ENCODE measurements at places on chromosomes 2 and 18.
A peak's percentile ranks its signal among the peaks of the same experiment; 100 is the strongest.

- no peak for DNase-seq
Measured at GRCh38 chr2:101638181-101638711, 59.3 kb upstream of the MAP4K4 start.

DNA sequence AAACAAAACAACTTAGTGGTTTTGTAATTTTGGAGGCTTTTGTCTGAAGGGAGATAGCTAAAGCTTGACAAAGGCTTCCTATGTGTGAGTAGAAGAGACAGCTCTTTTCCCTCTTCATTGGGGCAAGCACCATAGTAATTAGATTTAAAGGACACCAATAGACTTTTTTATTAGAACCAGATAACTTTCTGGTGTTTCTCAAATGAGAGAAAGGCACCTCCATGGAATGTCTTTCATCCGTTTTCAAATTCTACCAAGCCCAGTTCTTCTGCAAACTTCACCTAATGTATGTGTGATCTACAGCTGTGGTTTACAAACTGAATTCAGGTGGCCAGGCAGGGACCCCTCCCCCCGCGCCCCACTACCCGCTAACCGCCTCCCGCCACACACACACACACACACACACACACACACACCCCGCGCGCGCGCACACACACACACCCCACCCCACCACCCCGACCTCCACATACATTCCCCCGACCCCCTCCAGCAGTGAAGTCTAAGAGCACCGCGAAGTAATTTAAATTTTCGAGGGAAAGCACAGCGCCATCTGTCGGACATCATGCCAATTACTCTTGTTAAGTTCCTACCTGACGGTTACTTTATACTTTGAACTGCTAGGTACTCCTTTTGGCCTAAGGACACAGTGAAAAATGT is 31.6 kb upstream of the PPP1R1C start:
- peak; percentile 66 for DNase-seq

GRCh38 chr18:70037431-70038061 is 89.9 kb upstream of the CD226 start:
- no peak for DNase-seq

DNA sequence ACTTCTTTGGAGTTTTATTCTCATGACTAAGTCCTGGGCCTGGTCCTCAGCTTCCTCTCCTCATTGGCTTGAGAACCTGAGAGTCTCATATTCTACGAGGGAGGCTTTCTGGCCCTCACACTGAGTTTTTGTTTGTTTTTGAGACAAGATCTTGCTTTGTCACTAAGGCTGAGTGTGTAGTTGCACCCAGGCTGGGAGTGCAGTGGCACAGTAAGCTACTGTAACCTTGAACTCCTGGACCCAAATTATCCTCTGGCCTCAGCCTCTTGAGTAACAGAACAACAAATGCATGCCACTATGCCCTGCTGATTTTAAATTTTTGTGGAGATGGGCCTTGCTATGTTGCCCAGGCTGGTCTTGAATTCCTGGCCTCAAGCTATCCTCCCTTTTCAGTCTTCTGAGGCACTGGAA is 22.6 kb downstream of the PRKRA start:
- no peak for DNase-seq

- DNase-seq = no peak
Measured at GRCh38 chr18:2391470-2391869, 179.8 kb downstream of the METTL4 start.

- no peak for DNase-seq
Measured at GRCh38 chr2:156380117-156380645, 47.7 kb upstream of the NR4A2 start.

DNA sequence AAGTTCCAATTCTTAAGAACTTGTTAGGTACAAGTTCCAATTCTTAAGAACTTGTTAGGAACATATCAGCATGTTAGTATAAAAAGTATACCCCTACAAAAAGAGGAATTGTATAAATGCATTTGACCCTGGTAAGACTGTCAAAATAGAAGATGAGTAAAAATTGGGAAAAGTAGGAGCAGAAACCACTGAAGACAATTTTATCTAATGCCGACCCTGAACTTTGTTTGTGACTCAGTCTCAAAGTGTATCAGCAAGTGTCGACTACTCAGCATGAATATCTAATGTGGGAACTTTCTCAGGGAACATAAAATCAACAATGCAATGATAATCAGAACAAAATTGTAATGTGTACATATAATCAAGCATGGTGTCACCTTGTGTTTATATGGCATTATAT is 583 bp upstream of the CD226 start:
- no peak for DNase-seq

DNA sequence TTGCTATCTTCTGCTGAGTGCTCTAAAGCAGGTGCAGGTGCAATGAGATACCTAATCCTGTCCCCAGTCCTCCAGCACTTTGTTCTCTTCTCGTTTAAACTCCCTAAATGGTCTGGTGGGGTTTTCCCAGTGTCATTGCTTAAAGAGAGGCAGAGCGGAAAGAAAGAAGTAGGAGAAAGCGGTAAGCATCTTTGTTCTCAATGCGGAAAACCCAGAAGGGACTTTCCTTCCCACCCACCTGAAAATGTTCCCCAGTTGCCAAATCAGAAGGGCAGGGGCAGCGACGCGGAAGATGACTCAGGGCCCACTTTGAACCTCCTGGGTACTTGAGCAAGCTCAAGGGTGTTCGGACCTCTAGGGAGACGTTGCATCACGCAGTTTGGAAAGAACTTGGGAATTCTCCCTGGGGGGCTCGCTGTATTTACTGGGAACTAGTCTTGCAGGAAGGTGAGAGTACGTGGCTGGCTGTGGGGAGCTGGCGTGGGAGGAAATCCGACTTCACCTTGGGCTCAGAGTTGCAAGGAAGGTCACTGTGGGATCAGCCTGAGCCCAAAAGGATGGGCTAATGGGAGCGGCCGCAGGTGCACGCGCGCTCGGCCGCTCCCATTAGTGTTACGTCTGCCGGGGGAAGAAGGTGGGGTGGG is 589 bp upstream of the SGPP2 start:
- DNase-seq = no peak

- DNase-seq = no peak
Measured at GRCh38 chr18:55839343-55839742, 251.4 kb upstream of the TCF4 start.

DNA sequence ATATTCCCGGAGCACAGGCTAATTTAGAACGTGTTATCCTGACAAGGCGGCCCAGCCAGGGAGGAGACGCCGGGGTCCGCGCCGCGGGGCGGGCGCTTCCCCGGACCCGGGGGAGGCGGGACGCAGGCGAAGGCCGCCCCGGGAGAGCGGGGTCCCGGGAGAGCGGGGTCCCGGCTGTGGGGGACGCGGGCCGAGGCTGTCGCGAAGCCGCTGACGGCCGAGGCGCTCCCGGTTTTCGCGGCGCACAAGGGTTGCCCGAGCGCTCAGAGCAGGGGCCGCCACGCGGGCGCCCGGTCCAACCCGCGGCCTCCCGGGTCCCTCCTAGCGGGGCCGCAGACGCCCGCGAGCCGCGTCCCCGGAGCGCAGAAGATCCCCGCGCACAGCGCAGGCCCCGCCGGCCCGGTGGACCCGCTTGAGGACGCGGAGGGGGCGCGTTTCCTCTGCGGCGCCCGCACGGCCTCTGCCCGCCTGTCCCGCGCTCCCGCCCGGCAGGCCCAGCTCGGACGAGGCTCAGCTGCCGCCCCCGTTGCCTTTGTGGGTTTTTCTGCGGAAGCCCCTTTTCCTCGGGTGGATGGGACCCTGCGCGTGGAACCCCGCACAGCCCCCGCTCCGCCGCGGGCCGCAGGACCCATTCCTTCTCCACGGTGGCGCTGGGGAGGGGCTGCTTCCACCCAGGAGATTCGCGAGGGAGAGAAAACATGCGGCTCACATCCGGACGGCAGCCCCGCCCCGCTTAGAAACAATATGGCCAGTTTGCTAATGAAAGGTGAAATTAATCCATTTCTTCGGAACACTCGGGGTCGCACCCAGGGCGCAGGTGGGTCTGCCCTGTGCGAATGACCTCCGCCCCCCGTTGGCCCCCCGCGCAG is 9.6 kb upstream of the KCNG2 start:
- no peak for DNase-seq

- no peak for DNase-seq
Measured at GRCh38 chr2:231053846-231054245, 2.8 kb upstream of the PSMD1 start.

DNA sequence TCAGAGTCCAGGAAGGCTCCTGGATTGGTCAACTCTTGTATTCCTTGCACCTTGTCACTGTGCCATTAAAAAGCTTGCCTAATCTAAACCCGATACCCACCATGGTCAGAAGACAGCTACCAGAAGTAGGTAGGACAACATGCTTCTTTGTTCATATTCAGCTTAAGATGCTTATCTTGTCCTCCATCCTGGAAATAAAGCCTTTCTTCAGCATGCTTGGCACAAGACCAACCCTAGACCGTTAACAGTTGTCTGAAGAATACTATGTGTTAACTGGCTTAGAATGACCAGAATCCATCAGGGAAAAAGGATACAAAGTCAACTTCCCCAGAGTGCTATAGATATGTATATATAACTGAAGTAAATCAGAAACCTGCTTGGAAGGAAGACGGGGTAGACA is 193.9 kb downstream of the ZRANB3 start:
- no peak for DNase-seq

GRCh38 chr18:44954257-44954656 is 273.6 kb downstream of the SETBP1 start:
- DNase-seq = no peak

Data from HEK293T (cell line).